ENCODE measurements at places on chromosomes 12 and 14.

GRCh38 chr12:127191129-127191528 lies 1075.8 kb upstream of the TMEM132C start:
- DNase-seq, result no peak

GRCh38 chr12:26728205-26729050 lies 104.6 kb downstream of the ITPR2 start:
- no peak for DNase-seq

GRCh38 chr12:3276226-3276625 lies 199.0 kb downstream of the TSPAN9 start:
- DNase-seq, result no peak

- DNase-seq, result no peak
These were observed 805.4 kb downstream of the VRK1 start for GRCh38 chr14:97602438-97603117.

Data from NCI-H1694 treated with DMSO at 0.1 percent for 48 hours (cell line).